ENCODE measurements at places on chromosomes 6 and 20.

DNA sequence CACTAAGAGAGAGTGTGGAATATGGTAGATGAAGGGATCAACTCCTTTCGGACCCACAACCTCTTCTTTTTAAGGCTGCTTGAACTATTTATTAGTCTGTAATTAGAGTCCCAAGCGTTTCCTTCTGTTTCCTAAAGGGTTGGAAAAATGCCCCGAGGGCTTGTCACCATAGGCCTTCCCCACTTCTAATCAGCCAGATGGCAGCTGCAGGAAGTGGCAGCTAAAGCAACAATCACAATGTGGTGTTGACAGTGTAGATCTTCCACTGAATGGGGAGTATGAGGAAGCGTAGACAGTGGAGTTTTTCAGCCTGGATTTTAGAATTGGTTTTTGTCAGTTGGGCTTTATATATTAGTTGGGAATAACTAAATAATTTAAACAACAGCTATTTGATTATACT, 40.6 kb downstream of the SLC35D3 start:
- no peak for DNase-seq

DNA sequence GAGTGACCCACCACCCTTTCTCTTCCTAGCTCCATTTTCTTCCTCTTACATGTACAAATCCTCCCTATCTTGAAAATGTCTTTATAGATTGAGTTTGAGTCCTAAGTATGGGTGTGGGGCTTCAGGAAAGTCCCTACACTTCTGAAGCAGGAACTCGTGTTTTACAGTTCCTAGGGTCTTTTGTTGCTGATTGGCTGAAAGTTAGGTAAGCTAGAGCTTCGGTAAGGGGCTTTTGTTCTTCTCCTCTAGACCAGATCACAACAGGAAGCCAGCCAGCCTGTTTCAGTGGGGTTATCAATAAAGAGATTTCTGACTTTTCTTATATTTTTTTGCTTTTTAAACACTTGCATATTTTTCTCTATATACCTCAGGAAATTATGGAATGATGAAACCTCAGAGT, 51.3 kb downstream of the CNR1 start:
- no peak for DNase-seq

DNA sequence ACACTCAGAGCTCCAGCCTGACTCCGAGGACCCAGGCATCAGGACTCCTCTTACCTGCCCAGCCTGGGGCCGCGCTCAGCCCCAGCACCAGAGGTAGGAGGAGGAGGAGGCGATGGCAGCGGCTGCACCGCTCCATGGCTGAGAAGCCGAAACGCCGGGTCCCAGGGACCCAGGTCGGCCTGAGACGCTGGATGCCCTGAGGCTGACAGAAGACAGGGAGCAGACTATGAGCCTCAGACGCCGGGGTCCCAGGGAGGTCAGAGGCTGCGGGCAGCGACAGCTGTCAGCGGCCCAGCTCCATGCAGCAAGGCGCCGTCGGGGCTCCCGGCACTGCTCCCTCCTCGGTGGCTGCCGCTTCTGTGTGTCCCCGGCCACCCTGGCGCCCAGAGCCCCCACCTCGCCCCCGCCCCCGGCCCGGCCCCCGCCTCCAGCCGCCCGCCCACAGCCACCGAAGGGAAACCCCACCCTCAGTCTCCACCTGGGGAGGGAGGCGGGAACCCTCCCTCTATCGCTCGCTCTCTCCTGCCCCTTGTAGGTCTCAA, at the start of gene COL11A2:
TSS of gene COL11A2 (minus strand) at position 363 of the 542 bp plus-strand sequence. CDS start at position 136, 227 bp downstream.
- no peak for DNase-seq

GRCh38 chr6:139693735-139694134, 319.3 kb upstream of the CITED2 start:
- no peak for DNase-seq

DNA sequence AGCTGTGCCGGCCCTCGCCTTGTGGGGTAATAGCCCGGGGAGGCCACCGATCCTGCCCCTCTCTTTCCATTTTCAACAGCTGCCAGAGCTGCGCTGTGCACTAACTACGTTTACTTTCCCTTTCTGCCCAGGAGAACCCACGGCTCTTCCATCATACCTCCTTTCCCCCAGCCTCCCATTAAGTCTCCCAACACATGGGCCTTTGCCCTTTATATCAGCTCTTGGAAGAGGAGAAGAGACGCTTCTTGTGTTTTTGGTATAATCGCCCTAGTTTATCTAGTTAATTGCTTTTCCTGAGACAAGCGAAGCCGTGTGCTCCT, 637 bp downstream of the UBR2 start:
- no peak for DNase-seq
